ENCODE measurements at places on chromosomes 12 and 14.

DNA sequence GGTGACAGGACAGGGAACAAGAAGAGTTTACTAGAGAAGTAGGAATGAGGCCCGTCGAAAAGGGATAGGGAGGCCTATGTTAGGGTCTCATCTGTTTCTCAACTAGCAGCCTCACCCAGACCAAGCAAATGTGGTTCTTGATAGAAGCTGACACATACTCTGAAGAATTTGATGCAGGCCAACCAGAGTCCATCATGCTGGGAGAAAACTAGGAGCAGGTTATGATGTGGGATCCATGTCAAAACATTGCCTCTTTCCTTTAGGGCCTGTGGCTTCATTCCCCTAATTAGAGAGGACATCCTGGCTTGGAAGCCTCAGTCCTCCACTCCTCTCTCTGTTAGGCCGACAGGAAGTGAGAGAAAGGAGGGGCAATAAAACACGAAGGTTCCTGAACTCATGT, 122.8 kb downstream of the NTF3 start:
- no peak for DNase-seq

DNA sequence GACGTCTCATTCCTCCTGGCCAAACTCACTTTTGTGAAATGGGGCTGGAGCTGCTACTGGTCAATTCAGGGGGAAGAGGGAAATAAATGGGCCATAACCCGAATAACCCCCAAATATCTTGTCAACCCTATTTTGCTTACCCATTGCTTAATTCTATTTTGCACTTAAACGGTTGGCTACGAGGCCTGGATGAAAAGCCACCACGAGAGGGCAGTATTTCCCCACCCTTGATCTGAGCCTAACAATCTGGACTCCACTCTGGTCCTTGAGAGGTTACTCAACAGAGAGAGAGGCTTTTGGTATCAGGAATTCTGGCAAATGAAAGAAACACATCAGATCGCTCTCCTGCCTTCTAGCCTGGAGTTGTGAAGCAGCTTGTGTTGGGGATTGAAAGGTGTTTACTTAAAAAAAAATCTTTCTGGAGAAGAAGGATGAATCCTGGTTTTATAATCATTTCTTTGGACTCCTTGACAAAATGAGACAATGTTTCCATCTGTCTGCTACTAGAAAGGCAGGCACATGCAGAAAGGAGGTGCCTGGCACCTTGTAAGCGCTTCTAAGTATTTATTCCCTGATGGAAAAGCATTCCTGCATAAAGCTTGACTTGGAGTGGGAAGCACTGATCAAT, 22.4 kb upstream of the FBXO21 start:
- DNase-seq, result peak; percentile 60

GRCh38 chr12:3076730-3077571, at the start of gene TSPAN9:
Gene TSPAN9, plus strand, starts transcription at chr12:3077379. Its CDS starts 123,815 bp downstream, at chr12:3201194.
- peak; percentile 62 for DNase-seq

- DNase-seq, result no peak
Measured at GRCh38 chr14:21704338-21704737, 30.7 kb upstream of the OR4E1 start.

DNA sequence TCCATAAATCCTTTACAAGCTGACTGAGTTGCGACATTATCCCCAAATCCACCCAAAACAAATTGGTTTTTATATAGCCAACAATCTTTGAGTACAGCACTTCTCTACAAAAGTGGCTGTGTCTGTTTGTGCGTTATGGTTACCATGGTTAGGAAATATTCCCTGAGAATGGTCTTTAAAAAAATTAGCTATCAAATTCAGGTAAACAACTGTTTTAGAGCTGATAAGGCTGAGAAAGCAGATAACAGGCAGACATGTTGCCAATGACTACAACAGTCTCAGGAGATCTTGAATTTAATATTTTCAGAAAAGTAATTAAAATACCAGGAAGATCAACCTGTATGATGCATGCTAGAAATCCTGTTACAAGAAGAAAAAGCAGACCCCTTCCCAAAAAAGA, 248.0 kb downstream of the RASSF9 start:
- no peak for DNase-seq

- no peak for DNase-seq
Measured at GRCh38 chr12:117010693-117011451, 88.3 kb downstream of the TESC start.

DNA sequence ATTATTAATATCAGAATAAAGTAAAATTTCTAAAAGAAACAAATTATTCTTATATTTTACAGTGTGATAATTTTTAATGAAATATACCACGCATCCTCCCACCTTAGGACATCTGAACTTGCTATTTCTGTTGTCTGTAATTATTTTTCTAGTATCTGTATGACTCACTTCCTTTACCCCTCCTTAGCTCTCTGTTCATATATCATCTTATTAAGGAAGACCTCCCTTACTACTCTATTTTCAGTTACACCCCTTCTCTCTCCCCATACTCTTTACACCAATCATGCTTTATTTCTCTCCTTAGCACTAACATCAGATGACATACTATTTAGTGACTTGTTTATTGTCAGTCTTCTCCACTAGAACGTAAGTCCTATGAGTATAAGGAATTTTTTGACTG, 34.2 kb upstream of the C12orf50 start:
- no peak for DNase-seq

- no peak for DNase-seq
Measured at GRCh38 chr12:121017966-121018491, 1.7 kb upstream of the C12orf43 start.

DNA sequence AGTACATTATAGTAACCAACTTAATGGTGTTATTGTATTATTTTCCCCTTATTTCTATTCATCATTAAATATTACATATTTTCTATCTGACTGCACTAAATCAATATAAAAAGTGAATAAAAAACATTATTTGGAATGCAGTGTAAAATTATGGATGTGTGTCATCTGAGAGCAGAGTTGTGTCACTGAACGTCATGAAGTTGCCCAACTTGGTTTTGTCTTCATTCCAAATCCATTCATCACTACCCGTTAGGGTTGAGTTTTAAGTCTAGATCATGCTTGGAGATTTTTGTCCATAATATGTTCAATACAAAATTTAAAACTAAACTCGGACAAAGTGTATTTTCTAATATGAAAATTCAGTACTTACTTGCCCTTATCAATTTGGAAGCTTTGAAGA, 16.1 kb downstream of the KLRF1 start:
- no peak for DNase-seq

GRCh38 chr12:30973175-30973574, 46.6 kb downstream of the TSPAN11 start:
- DNase-seq, result no peak

DNA sequence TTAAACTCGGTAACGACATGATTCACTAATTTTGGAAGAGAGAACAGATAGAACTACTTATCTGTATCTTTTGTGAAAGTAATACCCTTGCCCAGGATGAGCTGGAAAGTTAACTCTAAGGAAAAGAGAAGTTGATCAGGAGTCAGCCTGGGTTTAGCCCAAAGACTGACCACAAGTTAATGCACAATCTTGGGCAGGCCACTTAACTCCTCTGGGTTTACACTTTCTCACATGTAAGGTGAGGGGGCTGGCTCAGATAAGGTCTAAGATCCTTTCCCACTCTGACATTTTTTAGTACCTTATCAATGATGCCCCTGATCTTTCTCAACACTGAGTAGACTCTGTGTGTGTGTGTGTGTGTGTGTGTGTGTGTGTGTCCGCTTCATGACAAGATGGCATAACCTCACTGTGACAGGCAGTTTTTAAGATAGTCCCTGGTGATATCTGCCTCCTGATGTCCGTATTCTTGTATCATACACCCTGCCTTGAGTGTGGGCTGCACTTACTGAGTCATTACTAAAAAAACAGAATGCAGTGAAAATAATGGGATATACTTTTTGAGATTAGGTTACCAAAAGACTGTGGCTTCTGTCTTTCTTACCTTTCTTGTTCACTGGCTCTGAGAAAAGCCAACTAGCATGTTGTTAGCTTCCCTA, 56.2 kb upstream of the CCDC198 start:
- DNase-seq, result no peak

DNA sequence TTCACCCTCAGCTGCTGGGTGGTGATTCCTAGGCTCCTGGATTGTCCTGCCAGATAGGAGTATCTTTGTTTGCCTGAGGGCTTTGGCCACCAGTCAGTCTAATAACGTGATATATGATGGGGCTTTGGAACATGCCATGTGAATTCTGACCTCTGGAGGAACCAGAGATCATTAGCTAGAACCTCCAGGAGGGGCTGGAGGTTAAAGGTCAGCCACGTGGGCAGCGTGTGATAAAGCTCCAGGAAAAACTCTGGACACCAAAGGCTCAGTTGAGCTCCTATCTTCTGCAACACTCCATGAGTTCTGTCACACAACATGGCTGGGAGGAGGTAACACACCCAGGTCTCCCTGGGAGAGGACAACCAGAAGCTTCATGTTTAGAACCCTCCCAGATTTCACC, 251.1 kb downstream of the DAD1 start:
- DNase-seq, result no peak

DNA sequence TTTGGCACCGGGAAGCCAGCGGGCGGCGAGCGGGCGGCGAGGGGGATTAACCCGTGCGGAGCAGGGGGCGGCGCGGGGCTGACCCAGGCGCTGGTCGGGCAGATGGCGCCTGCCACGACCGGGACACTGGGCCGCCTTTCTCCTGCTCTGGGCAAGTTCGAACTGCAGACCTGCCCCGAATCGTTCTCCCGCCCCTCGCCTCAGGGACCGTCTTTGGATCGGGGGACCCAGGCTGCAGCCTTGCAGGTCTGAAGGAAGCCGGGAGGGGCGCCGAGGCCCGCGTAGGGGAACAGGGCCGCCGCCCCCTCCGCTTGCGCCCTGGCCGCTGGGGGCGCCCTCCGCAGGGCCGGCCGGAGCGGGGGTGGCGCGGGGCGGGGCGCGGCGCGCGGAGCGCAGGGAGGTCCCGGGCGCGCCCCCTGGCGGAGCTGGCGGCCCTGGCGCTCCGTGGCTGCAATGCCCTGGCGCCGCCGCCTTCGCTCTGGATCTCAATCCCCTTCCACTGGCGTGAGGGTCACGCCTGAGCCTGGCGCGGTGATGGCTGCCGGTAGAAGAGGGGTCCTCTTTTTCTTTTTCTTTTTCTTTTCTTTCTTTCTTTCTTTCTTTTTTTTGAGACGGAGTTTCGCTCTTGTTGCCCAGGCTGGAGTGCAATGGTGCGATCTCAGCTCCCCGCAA, 449 bp upstream of the LTBP2 start:
- peak; percentile 79 for DNase-seq

- no peak for DNase-seq
Measured at GRCh38 chr12:98741196-98741555, 96.1 kb downstream of the APAF1 start.

- DNase-seq, result no peak
Measured at GRCh38 chr14:54771411-54772027, 131.1 kb downstream of the GCH1 start.

GRCh38 chr12:131434208-131435125, 276.4 kb upstream of the SFSWAP start:
- DNase-seq, result no peak

GRCh38 chr12:75709503-75709902, 198.1 kb upstream of the KRR1 start:
- no peak for DNase-seq

Data from activated gamma-delta T cell treated with Interleukin-2 at 50 U/mL for 16 hours (primary cell).